Activated CD8-positive, alpha-beta memory T cell treated with anti-CD3 and anti-CD28 coated beads for 4 hours (primary cell): ENCODE measurements at places on chromosomes 16 and 17.
A peak's percentile ranks its signal among the peaks of the same experiment; 100 is the strongest.

GRCh38 chr16:58098207-58099096 lies 30.7 kb downstream of the CFAP20 start:
- DNase-seq: no peak

DNA sequence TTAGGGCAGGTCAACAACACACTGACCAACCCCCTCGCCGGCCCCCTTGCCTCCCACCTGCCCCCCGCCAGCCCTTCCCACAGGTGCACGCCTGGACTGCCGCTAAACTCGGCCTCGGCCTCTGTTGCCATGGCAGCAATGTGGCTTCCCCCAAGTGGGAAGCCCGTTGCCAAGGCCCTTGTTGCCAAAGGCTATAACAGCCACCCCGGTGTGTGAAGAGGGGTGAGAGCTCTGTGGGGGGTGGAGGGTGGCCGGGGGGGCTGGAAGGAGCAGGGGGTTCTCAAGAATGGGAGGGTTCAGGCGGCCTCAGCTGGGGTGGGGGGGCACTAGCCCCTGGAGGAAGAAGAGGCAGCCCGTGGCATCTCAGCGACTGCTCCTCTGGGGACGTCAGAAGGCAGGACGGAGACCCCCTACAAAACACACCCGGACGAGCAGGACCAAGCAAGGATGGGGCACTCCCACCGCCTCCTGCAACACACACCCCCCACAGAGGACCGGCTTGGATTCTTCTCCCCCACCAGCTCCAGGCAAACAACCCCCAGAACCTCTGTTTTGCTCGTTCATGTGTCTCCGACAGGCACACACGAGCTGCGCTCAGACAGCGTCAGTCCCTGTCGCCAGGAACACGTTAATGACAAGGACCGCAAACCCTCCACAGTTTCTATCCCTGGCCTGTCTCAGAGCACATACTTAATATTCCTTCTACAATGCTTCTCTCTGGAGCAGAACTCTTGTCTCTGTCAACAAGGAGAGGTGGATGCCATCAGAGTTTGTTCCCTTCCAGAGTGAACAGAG lies 55.7 kb downstream of the ABR start:
- DNase-seq: no peak

GRCh38 chr17:61284174-61284573 lies 115.5 kb upstream of the TBX2 start:
- no peak for DNase-seq

- DNase-seq: peak; percentile 11
These were observed 7.6 kb downstream of the AIPL1 start for GRCh38 chr17:6427279-6427781.

DNA sequence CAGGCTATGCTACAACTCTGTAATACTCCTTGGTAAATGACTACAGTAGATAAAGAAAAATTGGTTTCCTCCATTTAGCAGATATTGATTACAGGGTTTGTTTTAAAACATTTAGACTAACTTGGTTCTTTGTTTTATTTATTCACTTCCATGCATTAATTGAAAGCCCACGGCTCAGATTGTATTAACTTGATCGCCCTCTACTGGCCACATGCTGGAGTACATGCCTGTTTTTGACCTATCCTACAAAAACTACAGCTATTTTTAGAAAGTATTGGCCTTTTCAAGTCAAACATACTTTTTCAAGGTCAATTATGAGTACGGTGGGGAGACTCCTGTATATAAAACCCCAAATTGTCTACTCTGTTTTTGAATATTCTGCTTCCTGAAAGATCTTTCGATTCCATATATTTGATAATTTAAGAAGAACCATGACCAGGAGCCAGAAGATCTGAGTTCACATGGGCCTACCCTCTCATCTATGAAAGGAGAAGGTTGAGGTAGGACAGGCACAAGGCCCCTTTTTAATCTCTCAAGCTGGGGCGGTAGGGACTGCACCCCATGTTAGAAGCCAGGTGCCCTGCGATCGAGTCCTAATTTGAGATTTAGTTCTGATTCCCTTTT lies 51.8 kb downstream of the CA10 start:
- DNase-seq: no peak

DNA sequence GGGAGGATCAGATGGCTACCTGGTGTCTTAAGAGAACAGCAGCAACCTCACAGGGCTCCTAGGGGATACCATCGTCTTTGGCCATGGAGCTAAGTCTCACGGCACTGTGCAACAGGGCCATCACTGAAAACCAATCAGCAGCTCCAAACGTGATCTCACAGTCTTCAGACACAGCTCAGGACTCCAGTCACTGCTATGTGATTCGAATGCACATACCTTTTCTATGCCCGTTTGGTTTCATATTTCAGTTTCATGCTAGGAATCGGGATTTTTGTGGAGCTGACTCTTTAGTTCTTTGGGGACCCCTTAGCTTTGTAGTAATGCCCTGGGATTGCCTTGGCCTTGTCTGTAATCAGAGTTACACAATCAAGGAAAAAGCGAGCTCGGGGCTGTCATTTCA lies 162.8 kb upstream of the CDH11 start:
- no peak for DNase-seq

- no peak for DNase-seq
These were observed 23.3 kb downstream of the MINK1 start for GRCh38 chr17:4856271-4856936.

GRCh38 chr17:3966720-3967363 lies 2.6 kb upstream of the ATP2A3 start:
- no peak for DNase-seq

DNA sequence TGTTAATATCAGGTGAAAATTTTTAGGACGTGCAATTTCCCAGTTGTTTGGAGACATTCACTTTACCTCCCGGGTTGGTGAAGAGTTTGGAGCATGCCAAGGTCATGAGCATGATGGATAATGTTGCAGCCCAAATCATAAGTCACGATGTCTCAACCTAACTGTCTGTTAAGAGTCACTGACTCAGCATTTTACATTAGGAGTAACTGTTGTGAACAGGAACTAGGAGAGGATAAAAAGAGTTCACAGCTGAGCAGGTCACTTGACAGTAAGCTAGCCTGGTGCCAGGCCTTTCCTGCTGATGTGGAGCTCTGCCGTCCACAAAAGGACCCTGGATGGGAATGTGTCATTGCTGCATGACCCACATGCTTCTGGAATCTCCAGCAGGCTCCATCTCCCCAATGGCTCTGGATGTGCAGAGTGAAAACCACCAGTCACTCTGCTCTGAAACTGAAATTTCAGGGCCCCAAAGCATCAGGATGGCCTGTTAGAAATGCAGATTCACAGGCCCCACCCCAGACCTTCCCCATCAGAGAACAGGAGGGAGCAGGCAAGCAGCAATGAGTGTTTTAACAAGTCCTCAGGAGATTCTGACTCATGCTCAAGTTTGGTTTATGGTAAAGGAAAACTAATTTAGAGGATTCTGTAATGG lies 371.6 kb upstream of the MAF start:
- no peak for DNase-seq

DNA sequence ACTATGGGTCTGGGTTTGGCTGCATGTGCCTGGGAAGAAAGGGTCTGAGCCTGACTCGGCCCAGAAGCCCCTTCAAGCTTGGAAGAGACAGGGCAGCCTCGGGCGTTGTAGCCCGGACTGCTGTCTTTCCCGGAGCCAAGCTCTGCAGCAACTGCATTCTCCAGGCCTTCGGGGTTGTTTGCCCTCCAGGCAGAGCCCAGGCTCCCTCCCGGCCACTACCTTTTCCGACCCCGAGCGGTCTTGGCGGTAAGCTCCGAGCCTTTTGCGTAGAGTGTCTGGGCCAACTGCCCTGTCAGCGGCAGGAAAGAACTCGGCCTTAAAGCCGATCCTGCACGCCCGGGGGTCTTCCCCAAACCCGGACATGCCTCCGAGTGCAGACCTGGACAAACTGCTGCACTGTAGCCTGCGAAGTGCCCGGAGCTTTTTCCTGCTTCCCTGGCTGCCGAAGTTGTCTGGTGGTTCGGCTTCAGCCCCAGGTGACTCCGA lies 1.3 kb downstream of the LHX1 start:
- no peak for DNase-seq

DNA sequence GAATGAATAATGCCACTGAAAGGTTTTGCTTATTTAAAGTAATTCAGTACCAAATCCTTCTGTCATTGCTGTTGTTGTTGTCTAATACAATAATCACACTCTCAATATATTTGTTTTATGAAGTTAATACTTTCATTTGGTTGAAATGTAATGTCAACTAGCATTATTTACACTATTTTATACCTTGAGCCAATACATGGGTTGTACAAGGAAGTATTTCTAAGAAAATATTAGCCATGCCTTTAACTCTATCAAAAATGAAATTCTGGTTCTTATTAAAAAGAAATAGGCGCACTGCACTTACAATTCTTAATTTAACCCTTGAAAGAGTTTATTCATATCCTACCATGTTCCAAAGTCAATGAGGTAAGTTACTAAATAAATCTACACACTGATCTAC lies 17.6 kb upstream of the ABCA10 start:
- no peak for DNase-seq

DNA sequence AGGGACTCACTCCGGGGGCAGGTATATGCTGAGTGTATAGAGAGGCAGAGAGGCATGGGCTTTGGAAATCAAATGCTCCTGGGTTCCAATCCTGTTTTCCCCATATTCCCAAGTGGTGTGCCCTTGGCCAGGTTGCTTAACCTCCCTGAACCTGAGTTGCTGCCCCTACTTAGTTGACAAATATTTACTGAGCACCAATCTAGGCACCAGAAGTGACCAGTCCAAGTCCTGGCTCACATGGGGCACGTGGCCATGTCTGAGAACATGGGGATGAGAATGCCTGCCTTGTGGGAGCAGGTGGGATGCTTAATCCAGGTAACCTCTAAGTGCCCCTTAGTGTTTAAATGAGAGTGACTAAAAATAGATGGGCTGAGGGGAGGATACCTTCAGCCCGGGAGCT lies 4.2 kb downstream of the SOCS3 start:
- DNase-seq: no peak
